HS-27A (cell line): ENCODE measurements at places on chromosomes 12 and 14.

GRCh38 chr12:29148596-29148910, 525 bp upstream of the FAR2 start:
- no peak for DNase-seq

- no peak for DNase-seq
Observed at GRCh38 chr12:102484017-102484416, 3.7 kb upstream of the IGF1 start.

DNA sequence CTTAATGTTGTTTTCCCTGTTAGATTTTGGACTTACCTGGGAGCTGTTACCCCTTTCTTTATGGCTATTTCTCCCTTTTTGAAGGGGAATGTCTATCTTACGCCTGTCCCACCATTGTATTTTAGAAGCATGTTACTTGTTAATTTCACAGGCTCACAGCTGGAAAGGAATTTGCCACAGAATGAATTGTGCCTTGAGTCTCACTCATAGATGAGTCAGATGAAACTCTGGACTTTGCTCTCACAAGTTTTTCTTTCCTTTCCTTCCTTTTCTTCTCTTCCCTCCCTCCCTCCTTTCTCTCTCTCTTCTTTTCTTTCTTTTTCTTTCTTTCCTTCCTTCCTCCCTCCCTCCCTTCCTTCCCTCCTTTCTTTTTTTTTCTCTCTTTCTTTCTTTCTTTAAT, 9.3 kb upstream of the ATF7IP start:
- DNase-seq, result no peak

- DNase-seq, result no peak
Observed at GRCh38 chr14:33911046-33911445, 39.8 kb downstream of the EGLN3 start.

DNA sequence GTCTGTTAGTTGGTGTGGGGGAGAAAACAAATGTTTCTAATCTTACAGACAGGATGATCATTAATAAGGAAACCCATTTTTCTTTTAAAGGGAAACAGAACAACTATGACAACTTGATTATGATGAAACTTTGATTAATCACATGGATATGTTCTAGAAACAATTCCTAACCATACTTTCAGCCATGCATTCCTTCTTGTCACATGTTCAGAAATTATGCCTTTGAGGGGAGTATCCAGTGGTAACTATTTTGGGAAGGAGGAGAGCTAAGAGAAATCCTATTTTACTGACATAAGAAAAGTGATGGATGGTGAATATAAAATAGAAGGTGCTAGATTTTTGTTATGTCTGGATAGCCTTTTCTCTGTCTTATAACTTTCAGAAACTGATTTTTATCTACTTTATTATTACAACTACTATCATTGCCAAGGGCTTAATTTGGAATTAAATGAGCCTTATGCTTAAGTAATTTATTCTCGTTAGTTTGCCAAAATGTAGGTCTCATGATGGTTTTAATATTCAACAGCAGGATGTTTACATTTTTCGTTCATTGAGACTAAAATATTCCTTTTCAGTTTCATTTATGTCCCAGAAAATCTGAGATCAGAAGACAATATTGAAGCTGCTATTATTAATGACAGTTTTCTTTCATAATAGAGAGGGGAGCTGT, 200.1 kb downstream of the TMTC2 start:
- DNase-seq, result no peak

DNA sequence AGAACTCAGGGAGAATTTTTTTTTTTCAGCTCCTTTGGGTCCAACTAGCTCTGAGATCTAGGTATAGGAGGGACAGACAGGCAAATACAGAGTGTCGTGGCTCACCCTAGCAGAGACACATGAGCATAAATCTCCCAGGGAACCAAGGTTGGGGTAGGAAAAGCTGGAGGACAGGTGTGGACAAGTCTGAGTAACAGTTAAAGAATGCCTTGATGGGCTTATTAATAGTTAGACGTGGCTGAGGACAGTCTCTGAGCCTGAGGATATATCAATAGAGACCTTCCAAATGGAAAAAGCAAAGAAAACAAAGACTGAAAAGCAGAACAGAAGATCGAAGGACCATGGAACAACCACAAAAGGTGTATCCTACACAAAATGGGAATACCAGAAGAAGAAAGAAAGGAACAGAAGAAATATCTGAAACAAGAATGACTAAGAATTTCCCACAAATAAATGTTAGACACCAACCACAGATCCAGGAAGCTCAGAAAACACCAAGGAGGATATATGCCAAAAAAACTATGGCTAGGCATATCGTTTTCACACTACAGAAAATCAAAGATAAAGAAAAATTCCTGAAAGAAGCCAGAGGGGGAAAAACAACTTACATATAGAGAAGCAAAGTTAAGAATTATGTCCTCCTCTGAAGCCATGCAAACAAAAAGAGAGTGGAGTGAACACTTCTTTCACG, 80.9 kb downstream of the PTPRB start:
- DNase-seq, result no peak

GRCh38 chr12:109642506-109643132, 69.0 kb downstream of the MVK start:
- no peak for DNase-seq

- no peak for DNase-seq
Observed at GRCh38 chr12:77005611-77006098, 59.7 kb downstream of the E2F7 start.

DNA sequence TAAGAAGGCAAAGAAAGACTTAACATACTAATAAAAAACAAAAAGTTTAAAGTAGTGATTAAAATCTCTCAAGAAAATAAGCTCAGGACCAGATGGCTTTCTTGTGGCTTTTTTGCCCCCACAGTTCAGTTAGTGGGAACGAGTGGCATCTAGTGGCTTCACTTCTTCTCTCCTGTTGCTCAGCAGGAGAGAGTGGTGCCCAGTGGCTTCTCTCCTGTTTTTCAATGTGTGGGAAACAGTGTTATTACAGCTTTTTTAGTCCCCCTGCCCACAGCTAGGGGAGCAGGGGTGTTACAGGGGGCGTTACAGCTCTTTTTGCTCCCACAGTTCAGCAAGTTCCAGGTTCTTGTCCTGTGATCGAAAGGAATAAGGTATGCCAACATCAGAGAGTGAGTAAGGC, 135.2 kb downstream of the RERGL start:
- DNase-seq, result no peak

- DNase-seq, result no peak
Observed at GRCh38 chr12:71999795-72000194, 61.1 kb downstream of the TPH2 start.

DNA sequence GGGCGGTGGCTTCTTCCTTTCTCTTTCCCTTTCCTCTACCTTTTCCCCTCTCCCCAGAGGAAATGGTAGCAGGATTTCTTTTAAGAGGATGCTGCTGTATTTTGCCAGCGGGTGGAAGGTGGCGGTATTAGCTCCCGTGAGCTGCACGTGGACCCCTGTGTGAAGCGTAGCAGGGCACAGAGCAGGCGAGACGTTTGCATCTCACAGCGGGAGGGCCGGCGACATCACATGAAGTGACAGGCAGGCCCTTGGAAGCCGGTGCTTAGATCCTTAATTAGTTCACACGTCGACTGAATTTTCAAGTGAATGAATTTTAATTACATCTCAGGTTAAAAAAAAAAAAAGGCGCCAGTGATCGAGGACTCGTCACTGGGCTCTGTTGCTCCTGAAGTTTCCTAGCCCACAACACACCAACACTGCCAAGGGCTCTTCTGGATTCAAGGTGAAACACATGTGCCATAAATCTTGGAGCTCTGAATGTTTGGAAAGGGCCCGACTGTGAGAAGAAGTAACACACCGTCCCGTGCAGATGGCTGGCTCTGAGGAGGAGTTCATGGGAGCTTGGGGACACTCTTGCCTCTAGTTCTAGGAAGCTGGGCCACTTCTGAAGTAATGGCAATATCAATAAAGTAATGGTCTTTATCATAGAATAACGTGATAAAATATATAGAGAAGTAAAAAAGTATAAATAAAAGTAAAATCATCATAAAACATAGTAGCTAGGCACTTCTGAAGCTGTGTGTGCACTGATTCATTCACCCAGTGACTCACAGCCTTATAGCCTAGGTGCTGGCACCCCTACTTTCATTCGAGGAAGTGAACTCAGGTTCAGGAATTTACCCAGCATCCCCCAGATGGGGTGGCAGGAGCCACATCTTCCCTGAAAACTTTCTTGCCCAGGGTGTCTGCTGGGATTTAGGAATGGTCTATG, 75.3 kb downstream of the AACS start:
- DNase-seq, result peak; percentile 27

GRCh38 chr12:10015450-10015849, 5.0 kb downstream of the CLEC12B start:
- DNase-seq, result no peak

DNA sequence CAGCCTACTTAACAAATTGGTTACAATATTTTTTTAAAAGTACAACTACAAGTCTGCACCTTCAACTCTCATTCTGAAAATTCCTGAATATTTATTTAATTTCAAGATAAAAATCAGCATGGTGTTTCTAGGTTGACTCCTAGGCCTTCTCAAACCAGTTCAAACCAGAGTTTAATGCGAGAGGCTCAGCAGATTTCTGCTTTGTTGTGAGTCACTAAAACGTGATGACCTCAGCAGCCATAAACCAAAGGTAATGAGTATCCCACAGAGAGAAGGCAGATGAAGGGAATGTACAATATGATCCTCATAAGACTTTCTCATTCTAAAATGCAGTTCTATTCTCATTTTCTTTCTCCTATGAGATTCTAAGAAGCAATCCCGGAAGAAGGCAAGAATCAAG, 1.5 kb downstream of the PRDM4 start:
- peak; percentile 55 for DNase-seq
